ENCODE measurements at places on chromosomes 1 and 21.
A peak's percentile ranks its signal among the peaks of the same experiment; 100 is the strongest.

- DNase-seq = no peak
Measured at GRCh38 chr1:27713139-27713725, 12.5 kb upstream of the FAM76A start.

DNA sequence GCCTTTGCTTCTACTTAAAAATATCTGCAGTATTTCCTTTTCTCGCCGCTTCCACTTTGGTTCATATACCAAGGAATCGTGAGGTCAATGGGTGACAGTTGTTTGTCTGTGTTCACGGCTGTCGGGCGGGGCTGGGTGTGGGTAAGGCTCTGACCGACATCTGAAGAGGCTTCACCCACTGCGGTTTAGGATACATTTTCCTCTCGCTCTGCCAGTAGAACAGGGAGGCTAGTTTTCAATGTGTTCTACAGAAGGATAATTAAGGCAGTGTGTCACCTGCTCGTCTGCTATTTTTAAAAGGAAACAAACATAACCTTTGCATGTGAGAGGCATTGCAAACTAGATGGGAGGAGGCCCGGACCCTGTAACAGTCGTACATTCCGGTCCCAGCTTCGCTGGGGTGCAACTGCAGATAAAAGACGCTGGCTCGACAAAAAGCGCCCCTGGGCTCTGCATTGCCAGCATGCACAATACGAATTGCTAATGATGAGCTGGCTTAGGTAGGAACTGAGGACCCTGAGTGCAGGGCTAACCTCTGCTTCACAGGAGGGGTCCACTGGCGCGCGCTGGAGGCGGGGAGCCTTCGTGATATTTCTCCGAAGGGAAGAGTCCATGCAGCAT, 8.5 kb upstream of the ERG start:
- DNase-seq = no peak

GRCh38 chr1:84224905-84225304, 76.6 kb upstream of the SAMD13 start:
- DNase-seq = no peak

DNA sequence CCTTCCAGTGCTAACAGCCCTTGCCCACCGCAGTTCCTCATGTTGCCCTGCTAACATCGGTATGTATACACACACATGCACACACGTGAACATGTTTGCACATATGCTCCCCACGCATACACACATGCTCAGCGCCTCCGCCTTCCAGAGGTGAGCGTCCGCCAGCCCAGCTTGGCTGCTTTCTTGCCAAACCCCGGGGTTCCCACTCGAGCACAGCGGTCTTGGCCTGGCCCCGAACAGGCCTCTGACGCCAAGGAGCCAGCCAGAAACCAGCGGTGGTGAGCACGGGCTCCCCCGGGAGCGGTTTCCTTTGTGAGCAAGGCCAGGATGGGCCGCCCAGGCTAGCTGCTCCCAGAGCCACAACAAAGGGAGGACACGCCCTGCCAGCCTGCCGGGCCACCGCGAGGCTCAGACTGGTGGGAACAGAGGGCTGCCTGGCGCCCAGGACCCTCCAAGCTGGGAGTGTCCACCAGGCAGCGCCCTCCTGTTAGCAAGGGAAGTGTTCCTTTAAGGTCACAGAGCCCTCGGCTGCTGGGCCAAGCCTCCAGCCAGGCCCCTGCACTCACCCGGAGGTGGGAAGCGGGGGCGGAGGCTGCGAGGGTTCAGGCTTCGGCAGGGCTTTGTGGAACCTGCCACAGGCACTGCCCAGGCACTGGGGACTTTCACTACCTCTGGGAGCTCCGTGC, 65.4 kb downstream of the ALPL start:
- DNase-seq = peak; percentile 39

Data from MG63 (cell line).